SW480 (cell line): ENCODE measurements at places on chromosomes 11 and 22.

- DNase-seq, result no peak
Measured at GRCh38 chr22:49994361-49995040, 18.1 kb downstream of the IL17REL start.

DNA sequence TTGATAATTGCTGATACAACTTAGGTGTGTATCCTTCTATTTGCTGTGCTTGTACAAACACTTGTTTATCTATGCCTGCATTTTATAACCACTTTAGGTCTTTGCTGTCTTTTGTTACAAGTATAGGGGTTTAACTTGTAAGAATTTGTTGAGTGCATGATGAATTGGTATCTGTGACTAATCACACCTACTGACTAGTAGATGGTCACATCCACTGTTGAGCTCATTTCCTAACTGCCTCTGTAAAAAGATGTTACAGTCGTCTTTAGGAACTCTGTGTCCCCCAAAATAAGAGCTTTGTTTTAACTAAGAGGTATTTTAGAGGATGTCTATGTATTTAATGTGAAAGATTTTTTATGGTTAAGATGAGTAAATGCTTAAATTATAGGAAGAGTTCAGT is 60.5 kb downstream of the HIPK3 start:
- DNase-seq, result no peak

DNA sequence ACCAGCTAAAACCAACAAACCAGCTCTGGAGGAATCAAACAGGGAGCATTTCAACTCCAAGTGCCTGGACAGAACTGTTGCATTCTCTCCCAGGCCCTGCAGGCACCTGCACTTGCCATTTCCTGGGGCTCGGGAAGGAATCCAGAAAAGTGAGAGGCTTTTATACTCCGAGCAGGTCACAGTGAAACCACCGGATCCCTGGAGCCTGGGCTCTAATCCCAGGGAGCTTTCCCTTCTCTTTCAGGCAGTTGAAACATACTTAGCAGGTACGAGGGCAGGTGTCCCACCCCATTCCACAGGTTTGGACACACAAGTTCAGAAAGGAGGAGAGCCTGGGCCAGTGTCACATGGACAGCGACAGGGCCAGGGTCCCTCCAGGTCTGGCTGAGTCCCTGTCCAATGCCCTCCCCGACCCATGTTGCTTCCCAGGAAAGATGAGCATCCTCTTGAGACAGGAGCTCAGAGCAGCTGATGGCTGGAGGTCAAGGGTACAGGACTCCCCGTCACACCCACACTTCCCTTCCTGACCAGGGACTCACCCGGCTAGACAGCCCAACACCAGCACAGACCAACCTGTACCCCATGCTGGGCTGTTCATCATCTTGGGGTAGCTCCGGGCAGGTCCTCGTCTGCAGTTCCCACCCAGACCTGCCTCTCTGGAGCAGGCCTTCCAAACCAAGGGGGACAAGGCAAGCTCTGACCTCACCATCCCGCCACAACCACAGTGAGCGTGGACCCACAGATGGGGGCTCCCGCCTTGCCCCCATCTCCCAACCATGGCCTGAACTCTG is 49.9 kb upstream of the CD5 start:
- no peak for DNase-seq

DNA sequence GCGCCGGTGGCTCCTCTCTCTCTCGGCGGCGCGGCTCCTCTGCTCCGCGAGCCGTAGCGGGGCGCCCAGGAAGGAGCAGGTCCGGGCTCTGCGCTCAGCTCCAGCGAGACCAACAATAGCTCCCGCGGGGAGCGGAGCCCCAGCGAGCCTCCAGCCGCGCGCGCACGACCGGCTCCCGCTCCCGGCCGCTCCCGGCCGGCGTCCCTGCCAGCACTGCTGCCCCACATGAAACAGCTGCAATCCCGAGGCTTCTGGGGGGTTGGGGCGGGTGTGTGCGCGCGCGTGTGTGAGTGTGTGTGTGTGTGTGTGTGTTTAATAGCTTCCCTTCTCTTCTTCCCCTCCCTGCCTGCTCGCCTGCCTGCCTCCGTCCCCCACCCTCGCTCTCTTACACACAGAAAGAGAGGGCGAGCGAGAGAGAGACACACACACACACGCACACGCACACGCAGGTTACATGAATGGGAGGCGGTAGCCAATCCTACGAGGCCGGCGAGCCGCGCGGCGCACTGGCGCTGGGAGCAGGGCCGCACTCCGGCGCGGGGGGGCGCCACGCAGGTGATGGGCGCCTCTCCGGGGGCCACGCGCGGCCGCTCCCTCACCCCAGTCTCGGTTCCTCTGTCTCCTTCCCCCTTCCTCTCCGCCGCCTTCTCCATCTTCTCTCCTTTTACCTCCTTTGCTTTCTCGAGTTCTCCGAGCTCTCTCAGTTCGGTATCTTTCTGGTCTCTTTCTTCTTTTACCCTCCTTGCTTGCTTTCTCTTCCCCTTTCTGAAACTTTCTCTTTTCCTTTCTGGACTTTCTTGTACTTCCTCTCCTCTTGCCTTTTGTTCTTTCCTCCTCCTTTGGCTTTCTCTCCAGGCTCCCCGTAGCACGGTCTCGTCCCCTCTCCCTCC is at the start of gene TENM4:
TENM4 (minus strand) TSS at position 460 of the 890 bp plus-strand sequence. CDS start 371,086 bp downstream, outside the sequence.
- no peak for DNase-seq

GRCh38 chr22:22357024-22357883 is 112.7 kb downstream of the VPREB1 start:
- peak; percentile 87 for DNase-seq

- peak; percentile 78 for DNase-seq
Measured at GRCh38 chr11:2778630-2779498, 79.1 kb upstream of the KCNQ1OT1 start.

- no peak for DNase-seq
Measured at GRCh38 chr11:103395612-103396011, 286.4 kb downstream of the DYNC2H1 start.

DNA sequence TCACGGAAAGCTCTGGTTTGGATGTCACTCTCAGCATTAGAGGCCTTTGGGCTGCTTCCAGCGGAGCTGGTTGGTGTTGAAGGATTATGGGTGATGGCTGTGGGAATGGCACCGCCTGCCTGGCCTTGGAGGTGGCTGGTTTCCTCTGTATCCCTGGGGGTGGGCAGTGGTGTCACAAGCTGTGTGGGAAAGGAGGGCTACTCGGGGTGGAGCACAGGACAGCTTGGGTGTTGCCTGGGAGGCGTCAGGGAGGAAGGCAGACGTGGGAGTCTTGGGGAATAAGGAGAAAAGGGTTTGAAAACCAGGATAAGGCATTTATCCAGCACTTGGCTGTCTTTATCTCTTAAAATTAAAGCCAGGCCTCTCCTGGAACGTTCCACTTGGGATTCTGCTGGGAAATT is 71.8 kb downstream of the ADAMTS15 start:
- DNase-seq, result no peak

- DNase-seq, result no peak
Measured at GRCh38 chr11:128981254-128981653, 38.6 kb upstream of the TP53AIP1 start.

DNA sequence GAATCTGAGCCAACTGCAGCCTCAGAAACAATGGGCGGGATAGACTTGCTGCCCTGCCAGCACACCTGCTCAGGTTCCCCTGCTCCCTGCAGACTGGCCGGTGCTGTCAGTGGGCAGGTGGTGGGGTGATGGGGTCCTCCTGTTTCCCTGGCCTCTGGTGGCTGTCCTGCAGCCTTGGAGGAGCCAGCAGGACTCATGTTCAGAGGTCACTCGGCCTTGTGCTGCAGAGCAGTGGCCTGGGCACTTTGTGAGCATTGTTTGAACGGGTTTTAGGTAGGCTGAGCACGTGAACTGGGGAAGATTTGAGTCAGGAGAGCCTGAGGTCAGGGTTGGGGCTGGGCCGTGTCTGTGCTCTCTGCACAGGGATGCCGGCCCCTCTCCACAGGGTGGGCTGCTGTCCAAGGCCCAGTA is 17.6 kb downstream of the PPIL2 start:
- DNase-seq, result no peak

GRCh38 chr22:44275631-44275995 is 37.1 kb downstream of the SHISAL1 start:
- DNase-seq, result no peak

DNA sequence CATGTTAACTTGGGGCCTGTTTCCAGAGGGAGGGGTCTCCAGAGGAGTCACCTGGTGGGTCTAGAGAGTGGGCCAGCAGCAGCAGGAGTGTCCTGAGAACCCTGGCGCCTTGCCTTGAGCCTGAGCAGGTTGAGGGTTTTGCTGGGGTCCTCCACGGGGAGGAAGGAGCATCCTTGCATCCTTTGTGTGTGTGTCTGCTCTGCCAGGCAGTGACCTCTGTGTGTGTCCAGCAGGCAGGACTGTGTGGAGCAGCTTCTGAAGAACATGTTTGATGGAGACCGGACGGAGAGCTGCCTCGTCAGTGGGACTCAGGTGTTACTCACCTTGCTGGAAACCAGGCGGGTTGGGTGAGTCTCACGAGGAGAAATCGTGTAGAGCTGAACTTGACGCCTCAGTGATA is 55.7 kb downstream of the SBF1 start:
- no peak for DNase-seq

GRCh38 chr11:112589155-112589554 is 328.5 kb upstream of the PLET1 start:
- DNase-seq, result no peak

- DNase-seq, result no peak
Measured at GRCh38 chr11:15139096-15139770, 24.5 kb downstream of the INSC start.

DNA sequence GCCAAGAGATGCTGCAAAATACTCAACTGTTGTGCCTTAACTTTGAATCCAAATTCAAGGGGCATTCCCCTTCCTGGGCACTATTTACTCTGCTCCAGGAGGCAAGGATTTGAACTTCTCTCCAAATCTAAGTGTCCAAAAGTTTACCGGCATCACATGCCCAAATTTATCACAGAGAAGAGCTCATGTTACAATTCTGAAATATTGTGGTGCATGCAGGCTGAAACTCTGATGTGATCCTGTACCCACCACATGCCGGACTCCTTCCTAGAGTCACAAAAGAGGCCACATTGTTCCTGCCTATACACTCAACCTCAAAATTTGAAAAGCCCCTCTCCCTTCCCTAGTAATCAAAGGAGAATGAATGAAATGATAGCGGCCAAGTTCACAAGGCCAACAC is 1.3 kb downstream of the TRAF6 start:
- no peak for DNase-seq

GRCh38 chr11:128208329-128209137 is 378.8 kb downstream of the ETS1 start:
- peak; percentile 12 for DNase-seq

DNA sequence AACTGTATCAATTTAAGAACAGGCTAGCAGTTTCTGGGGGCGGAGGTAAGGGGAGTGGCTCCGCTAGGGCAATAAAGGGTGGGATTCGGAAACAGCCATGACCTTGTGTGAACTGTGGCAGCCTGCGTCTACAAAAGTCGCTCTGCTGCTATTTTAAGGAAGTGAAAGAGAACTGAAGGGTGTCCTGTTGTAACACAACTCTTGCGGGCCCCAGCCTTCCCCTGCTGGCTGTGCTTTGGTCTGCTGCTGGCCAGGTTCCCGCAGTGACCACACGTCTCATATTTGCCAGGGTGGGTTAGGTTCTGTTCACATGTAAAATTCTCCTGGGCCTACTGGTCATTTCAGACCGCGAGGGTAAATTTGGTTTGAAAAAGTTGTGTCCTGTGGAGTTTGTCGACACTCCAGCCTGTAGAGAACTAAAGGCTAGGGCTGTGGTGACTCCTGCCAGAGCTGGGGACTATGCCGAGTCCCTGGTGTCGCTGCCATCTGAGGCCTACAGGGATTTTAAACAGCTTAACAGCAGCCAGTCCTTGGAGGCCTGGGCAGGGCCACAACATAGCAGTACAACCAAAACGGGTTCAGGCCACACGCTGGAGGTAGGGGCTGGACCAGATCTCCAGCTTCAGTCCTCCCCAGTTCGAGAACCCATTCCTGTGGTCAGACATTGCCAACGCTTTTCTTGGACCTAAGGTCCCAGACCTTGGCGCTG is 1.1 kb upstream of the PPFIBP2 start:
- peak; percentile 14 for DNase-seq

DNA sequence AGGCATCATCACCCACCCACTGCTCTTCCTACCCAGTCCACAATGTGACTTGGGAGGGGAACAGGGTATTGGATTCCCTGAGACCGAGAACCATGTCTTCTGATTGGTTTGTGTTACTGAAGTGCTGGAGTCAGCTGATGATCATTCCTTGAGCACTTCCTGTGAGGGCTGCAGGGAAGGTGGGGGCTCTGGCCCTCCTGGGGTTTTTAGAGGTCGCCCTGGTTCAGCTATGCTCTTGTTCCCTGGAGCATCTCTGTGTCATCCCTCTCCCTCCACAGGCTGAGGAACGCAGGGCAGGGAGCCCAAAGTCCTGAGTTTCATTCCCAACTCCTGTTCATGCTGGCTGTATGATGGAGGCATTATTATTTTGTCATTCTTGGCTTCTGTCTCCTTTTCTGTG is 6.7 kb downstream of the ZC3H7B start:
- no peak for DNase-seq

DNA sequence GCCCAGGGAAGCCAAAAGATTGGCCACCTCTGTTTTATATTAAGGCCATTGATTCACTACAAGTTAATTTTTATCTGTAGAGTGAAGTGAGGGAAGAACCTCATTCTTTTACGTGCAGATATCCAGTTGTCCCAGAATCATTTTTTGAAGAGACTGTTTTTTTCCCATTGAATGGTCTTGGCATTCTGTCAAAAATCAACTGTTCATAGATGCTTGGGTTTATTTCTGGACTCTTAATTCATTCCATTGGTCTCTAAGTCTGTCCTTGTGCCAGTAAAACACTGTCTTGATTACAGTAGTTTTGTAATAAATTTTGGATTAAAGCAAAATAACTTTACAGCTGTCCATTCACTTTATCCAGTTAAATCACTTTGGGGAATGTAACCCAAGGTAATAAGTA is 26.8 kb downstream of the WBP2NL start:
- no peak for DNase-seq

- DNase-seq, result no peak
Measured at GRCh38 chr11:115267238-115267781, 236.9 kb downstream of the CADM1 start.

DNA sequence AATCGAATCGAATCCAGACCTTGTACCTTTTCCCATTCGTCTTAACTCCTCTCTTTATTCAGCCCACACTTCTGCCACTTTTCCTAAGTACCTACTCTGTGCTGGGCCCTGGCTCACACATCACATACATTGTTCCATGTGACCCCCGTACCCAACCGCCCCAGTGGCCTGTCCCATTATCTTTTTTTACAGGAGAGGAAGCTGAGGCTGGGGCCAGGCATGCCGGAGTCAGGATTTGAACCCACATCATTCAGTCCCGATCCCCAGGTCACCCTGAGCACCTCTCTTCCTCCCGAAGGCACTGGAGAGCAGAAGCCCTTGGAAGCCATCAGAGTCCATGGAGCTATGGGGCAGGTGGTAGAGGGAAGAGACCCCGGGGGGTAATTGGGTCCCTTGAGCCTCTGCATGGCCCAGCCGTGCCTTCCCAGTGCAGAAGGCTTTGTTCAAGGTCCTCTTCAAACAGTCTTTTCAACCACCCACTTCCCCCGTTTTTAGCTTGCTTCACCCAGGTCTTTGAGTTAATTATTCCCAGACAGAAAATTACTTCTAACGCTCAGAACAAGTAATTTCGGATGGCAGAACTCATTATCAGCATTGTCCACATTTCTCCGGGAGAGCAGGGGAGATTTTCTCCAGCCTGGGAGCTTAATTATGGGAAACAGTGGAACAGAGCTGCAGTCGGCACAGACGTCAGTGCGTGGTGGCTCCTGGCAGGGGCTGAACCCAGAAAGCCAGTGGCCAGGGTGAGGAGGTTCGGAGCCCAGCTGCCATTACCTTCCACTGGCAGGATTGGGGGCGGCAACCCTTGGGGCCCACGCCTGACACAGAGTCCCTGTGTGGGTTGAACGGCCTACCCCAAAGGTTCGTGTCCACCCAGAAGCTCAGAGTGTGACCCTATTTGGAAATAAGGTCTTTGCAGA is 82.4 kb upstream of the RTL6 start:
- no peak for DNase-seq

- no peak for DNase-seq
Measured at GRCh38 chr11:94028436-94028835, 7.3 kb downstream of the HEPHL1 start.
